GM13976 (cell line): ENCODE measurements at places on chromosomes 11 and 22.

- DNase-seq: no peak
Measured at GRCh38 chr11:14079797-14080196, 117.3 kb downstream of the SPON1 start.

DNA sequence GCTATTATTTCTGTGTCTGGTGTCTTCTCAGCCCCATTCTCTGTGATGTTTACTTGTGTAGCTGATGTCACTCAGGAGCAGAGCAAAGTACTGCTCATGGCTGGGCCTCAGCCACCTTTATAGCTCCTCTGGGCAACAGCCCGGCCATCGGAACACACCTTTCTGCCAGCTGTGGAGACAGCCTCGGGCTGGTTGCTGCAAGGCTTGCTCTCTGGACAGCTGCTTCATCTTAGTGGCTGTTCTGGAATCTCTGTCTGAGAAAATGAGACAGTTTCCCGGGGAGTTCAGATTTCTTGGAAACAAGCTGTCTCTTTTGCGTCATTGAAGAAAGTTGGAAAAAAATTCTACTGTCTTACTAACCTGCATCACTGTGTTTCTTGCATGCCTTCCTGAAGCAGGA lies 20.0 kb downstream of the THY1 start:
- no peak for DNase-seq

DNA sequence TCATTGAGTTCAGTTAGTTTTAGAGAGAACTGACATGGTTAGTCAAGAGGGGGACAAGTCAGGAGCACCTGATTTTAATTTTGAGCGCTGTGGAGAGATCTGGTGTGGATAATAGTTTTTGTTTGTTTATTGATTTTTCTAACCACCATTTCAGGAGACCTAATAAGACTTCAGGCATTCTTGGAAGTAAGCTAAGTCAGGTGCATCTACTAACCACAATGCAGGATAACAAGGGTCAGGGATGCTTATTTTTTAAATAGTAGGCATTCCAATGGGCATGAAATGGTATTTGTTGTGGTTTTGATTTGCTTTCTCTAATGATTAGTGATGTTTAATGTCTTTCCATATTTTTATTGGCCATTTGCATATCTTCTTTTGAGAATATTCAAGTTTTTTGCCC lies 212.1 kb downstream of the NAV2 start:
- DNase-seq: no peak

GRCh38 chr22:49881856-49882255 lies 28.2 kb downstream of the ZBED4 start:
- no peak for DNase-seq

GRCh38 chr11:64007629-64008282 lies 21.5 kb downstream of the OTUB1 start:
- DNase-seq: no peak
